ENCODE measurements at places on chromosomes 5 and 9. TPM values are rescaled to one million over a fixed set of nuclear protein-coding genes. Genes with fewer than 3 reads are reported as not detected.

The PTPN3 gene
- total RNA-seq: 7.2 TPM

The CDX1 gene
- 0.91 TPM for total RNA-seq

The PRLR gene
- 0.07 TPM for total RNA-seq

The SLC6A18 gene
- total RNA-seq: not detected

The SLC23A1 gene
- total RNA-seq: not detected

The IL7R gene
- 9.8 TPM for total RNA-seq

The PCDHB8 gene
- total RNA-seq: 0.26 TPM

All from smooth muscle cell of the pulmonary artery (primary cell).